ENCODE measurements at places on chromosomes 16 and 17.
A peak's percentile ranks its signal among the peaks of the same experiment; 100 is the strongest.

- DNase-seq = no peak
These were observed 52.2 kb downstream of the ZDHHC7 start for GRCh38 chr16:84959045-84959576.

GRCh38 chr16:11613381-11614303 is 26.9 kb upstream of the LITAF start:
- DNase-seq = peak; percentile 20

DNA sequence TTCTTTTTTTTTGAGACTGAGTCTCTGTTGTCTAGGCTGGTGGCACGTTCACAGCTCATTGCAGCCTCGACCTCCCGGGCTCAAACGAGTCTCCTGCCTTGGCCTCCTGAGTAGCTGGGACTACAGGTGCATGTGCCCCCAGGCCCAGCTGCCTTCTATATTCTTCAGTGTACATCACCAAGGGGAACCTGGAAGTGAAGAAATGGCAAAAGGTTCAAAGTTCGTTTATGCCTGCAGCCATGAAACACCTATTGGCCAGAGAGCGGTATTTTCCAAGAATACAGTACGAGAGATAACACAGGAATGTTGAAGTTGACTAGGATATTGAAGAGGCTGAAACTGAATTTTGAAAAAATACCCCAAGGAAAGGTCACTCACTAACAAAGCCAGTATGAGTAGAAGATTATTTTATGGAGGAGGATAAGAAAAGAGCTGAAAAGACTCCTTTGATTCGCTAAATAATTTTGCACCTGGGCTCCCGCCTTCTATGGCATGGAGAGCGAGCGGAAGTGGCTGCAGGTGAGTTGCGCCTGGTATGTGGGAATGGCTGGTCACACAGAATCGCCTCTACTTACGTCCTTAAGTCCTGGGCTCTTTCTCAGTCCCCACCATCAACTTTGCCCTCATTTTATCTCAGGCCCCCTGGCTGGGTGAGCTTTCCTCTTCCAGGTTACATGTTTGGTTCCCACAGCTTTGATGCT is 9.8 kb downstream of the ST6GALNAC1 start:
- DNase-seq = no peak

DNA sequence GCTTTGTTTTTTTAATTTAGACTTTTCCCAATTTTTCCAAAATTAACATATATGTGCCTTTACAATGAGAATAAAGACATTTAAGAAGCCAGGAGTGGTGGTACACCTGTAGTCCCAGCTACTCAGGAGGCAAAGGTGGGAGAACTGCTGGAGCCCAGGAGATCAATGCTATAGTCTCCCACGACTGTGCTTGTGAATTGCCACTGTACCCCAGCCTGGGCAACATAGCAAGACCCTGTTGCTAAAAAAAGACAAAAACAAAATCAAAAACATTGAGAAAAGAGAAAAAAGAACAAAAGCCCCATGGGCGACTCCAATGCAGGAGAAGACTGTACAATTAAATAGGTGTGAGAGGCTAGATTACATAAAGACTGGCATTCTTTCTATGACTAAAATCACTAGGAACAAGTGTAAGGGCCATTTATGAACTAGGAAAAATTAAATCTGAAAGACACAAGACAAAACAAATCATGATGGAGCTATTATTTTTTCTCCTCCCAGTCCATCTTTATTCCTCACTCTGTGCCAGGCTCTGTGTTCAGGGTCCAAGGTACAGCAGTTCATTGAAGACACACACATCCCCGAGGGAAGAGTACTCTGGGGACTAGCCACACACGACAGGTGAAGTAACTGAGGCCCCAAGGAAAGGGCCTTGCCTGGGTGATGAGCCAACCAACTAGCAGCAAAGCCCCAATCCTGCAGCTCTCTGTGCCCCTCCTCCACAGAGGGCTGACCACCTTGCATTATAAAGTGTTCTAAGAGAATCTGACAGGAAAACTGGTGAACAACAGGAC is 79.8 kb downstream of the CREBBP start:
- DNase-seq = no peak

DNA sequence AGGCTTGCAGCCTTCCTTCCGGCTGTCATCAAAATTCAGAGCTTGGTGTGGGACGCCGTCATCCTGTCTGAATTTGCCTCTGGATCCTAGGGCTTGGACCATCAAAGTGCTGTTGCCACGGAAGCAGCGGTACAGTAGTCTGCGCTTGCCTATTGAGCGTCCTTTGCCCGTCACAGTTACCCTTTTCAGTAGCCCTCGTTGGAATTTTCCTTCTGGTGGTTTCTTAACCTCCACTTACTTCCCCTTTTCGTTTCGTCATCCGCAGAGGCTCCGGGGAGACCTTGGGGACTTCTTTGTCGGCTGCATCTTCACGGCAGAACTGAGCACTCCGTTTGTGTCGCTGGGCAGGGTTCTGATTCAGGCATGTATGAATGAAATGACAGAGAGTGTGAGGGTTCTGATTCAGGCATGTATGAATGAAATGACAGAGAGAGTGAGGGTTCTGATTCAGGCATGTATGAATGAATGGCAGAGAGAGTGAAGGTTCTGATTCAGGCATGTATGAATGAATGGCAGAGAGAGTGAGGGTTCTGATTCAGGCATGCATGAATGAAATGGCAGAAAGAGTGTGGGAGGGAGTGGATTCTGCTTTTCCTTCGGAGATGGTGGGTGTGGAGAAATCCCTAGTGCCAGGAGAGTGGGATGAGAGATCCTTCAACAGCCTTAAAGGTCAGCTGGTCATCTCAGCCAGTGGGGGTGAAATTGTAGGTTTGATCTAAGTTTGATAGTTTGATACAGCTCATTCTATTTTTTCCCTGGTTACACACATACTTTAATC is 8.0 kb downstream of the TLCD3A start:
- DNase-seq = peak; percentile 58

DNA sequence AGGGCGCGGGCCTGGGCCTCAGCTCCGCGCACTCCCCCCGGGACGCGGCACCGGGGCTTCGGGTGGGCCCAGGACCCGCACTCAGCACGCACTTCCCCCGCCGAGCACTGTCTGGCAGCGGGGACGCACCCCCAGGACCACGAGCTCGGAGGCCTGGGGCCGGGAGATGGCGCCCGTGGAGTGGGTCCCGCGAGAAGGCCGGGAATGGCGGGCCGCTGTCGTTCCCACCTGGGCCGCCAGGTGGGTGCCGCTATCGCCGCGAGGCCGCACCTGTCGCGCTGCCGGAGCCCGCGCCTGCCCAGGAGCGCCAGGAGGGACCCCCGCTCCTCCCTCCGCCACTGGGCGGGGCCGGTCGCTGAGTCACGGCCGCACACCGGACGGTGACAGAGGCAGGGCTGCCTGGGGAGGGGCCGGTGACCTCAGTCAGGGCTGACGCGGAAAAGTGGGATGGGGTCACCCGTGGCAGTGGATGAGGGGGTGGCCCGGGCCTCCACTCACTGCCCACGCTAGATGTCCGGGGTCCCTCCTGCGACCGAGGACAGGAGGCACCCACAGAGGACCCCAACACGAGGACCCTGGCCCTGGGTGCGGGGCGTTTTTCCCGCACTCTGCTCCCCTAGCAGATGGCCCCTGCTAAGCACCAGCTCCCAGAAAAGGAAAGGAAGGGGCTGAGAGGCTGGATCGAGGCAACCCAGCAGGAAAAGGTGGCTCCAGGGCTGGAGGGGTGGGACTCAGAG is 6.9 kb upstream of the ACTG1 start:
- DNase-seq = peak; percentile 72

DNA sequence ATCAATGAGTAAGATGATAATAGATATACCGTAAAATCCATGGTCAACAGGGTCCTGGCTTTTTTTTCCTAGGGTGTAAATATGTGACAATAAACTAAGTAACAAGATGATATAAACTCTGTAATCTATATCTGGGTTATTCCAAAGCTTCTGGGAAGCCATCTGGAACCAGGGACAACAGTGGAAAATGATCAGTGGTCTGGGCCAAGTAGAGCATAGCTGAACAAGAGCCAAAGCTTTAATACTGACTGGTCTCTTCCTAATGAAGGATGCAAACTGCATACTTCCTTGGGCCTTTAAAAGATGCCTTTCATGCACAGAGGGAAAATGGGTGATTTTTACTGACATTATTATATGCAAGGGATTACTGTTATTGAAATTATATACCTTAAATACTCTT is 8.9 kb downstream of the CA10 start:
- DNase-seq = no peak

DNA sequence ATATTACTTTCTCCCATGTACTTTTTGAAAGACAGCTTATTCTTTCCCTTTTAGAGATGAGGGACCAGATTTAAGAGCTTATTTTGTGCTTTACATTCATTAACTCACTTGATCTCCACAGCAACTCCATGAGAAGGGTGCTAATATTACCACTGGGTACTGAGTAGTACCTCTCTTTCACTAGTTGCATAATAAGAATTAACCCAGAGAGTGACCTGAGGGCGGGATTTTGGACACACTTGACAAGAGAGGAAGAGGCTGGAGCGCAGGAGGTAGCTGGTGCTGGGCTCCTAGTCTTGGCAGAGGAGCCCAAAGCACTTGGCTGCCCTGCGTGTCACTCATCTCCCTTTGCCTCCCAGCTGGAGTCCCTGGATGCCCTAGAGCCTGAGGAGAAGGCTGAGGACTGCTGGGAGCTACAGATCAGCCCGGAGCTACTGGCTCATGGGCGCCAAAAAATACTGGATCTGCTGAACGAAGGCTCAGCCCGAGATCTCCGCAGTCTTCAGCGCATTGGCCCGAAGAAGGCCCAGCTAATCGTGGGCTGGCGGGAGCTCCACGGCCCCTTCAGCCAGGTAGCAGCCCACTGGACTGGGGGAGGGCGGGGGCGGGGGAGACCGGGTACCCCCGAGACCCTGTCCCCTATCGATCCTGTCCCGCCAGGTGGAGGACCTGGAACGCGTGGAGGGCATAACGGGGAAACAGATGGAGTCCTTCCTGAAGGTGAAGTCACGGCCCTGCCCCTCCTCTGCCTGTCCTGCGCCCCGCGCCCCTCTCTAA is 1.7 kb upstream of the MAZ start:
- DNase-seq = no peak

- DNase-seq = peak; percentile 37
These were observed 512 bp downstream of the PMM2 start for GRCh38 chr16:8798174-8798527.

DNA sequence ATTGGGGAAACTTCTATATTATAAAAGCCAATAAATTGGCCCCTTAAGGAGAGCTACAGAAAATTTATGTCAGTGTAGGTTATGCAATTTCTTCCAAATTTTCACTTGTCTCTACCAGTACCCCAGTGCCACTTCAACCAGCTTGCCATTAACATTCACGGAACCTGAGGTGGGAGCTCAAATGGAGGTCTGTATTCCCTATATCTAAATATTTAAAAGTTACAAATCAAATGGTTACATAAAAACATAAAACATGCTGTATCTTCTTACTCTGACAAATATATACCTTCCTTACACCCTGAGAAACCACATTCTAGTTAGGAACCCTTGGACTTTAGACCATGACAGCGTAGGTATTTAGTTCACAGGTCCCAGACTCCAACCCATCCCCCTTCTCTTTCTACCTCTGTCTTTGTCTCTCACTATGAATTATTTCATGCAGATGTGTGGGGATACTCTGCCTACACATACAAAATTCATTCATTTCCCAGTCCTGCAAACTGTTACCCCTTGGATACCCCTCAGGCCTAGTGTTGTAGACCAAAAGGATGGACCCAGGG is 127.8 kb upstream of the PMFBP1 start:
- DNase-seq = no peak

DNA sequence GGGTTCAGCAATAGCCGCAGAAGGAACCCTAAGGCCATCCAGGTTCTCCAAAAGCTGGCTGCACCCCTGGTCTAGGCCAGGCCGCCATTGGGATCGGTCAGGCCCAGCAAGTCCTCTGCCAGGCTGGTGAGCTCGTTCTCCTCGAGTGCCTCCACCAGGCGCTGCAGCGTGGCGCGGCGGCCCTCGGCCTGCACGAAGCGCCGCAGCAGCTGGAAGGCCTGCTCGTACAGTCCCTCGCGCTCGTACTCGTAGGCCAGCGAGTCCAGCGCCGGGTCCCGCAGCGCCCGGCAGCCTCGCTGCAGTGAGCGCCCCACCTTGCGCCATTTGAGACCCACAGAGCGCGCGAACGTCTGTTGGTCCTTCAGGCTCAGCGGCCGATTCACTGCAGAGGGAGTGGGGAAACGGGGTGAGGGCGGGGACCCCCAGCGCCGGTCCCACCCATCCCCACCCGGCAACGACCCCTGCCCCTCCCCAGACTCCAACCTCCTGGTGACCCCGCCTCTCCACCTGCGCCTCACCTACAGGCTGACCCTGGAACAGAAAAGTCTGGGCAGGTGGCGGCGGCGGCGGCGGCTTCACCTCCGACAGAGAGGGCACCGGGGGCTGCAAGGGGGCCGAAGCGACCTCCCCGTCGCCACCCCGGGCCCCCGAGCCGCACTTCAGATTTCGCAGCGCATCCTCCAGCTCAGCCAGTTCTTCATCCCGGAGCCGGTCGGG is 3.9 kb upstream of the B3GNT9 start:
- no peak for DNase-seq

DNA sequence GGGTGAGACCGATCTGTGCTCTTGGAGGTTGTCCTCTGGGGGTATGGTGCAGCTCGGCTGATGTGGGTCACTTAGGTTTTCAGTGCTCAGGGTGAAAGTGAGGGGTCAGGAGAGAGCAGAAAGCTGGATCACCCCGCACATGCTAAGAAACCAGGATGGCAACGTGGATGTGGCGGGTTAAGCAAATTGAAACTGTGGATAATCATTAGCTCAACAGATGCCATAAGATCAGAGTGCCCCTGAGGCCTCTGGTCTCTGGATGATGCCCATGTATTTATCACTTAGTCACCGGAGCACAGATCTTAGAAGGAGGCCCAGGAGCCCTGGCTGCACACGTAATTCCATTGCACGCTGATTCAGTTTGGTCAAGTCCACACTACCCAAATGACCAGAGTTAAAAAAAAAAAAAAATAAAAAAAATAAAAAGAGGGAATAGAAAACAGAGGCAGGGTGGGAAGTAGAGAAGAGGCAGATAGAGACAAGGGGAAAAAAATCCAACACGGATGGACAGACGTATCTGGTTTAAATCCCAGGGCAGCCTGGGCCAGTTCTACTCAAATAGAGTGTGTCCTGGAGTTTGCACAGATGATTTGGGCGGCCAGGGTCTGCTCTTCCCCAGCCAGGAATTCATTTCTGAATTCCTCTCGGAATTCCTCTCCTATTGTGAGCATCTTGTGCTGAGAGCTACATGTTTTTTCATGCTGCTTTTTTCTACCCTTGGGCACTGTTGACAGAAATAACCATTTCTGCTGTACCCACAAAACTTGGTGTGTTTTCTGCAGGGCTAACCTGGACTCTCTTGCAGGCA is 378.3 kb downstream of the CPPED1 start:
- no peak for DNase-seq

DNA sequence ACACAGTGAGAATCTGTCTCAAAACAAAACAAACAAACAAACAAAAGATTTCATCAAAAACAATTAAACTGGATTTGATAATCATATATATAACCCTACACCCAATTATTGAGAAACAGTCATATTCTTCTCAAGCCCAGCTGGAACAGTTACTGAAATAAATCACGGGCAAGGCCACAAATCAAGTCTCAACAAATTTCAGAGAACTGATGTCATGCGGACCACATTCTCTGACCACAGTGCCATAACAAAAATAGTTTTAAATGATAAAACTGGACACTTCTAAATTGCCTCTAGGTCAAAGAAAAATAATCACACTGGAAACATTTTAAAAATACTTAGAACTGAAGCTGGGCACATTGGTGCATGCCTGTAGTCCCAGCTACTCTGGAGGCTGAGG is 15.9 kb upstream of the PIK3R5 start:
- DNase-seq = no peak
